ENCODE measurements at places on chromosomes 5 and 9.

DNA sequence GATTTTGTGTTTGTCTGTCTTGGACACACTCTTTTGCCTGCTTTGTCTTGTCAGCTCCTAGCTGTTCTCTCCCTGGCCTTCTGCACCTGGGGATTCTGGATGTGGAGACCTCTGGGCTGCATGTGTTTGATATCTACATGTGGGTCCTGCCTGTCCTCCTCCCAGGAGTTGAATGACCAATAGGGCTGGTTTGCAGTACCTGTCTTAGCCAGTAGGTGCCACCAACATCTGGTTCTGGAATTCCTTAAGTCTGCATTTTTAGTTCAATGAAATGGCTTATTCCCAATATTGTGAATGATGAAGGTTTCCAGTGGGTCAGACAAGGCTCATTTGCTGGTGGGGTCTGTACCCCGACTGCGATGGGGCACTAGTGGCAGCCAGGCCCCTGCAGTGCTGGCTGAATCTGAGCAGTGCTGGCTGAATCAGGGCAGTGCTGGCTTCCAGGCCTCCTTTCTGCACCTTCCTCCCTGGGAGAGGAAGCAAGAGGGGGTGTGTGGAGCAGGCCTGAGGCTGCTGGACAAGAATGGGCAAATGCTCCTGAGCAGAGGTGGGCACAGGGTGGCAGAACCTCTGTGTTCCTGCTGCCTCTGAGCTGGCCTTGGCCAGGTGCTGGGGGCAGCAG, 73.3 kb downstream of the RXRA start:
- peak; percentile 50 for DNase-seq

GRCh38 chr9:113919382-113919781, 43.3 kb downstream of the ZNF618 start:
- no peak for DNase-seq

DNA sequence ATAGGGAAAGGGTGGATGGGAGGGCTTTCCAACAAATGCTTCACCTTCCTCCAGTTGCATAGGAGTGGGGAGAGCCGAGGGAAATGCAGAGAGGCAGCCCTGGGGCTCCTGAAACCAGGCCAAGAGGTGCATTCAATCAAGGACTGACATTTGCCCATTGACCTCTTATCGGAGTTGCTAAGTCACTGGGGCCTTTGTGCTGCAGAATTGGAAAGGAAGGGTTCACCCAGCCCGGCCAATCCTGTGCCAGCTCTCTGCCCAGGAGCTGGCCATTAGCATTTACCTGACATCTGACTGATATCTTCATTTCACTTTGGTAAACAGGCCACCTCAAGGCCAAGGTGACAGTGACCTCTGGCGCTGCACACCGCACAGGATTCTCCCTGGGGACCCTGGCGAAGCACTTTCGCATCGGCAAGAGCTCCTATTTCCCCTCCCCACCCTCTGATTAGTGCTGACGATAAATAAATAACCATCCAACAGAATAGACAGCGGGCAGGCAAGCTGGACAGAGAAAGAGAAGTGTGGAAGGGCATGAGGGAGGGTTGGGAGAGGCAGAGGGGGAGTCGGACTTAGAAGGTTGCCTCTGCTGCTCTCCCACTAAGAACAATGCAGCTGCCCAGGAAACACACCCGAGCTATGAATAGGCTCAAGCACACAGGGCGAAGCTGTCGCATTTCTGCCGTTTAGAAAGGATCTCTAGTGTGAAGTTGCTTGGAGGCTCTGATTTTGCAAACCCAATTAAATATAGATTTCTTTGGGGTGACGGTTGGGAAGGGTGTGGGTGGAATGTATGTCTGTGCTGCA, 57.0 kb upstream of the BOD1 start:
- DNase-seq, result no peak

DNA sequence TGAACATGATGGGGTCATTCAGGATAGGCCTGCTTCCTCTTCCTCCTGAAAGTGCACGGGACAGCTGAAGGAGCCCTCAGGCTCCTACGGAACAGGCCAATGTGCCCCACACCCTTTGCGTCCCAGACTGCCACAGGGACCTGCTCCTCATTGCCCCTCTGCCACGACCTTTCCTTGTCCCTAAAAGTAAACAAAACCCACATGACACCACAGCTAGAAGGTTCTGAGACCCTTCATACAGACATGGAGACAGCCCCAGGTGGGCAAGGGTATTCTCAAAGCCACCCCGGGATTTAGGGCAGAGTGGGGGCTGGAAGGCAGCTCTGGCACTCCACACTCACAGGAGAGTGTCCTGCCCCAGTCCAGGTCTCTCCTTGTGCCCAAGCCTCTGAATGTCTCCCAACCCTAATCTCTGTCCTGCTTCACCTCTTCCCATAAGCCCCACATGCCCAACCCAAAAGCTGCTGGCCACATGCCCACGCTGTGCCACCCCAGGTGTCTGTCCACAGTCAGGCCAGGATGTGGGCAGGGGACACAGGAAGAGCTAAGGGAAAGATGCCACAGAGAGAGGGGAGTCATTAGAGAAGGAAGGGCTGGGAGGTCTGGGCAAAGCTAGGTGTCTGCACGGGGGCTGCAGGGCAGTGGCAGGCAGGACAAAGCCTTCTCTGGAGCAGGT, 800 bp downstream of the AMBP start:
- DNase-seq, result no peak

DNA sequence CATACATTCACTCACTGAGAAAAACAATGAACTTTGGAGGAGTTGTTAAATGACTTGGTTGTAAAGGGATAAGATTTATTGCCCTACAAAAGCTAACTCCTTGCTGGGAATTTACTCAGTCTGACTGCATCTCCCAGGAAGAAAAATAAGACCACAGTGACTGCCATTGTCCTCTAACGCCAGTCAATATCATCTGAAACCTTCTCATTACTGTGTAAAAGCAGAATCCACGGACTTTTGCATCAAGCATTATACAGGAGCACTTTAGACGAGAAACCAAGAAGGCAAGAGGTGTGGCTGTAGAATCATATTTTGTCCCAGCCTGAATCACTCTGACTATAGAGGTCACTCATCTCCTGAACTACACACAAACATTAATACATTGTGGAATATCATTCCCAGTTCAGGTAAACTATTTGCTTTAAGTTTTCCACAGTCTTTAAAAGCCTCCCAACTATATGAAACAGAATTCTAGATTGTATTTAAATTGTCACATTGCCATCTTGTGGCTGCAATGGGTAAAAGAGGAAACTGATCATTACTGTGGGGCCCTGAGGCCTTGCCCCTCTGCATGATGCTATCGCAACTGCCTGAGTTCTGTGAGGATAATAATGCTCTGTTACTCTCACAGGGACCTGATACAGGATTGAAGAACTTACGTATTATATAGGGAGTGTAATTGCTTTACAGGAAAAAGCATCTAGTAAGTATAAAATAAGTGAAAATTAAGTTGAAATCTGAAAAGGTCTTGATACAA, 142.9 kb downstream of the SLCO4C1 start:
- DNase-seq, result peak; percentile 8

GRCh38 chr9:114611516-114612271, 603 bp downstream of the TMEM268 start:
- DNase-seq, result peak; percentile 55

GRCh38 chr5:17314907-17315471, 97.6 kb downstream of the BASP1 start:
- no peak for DNase-seq
